ENCODE measurements at places on chromosomes 4 and X.

- DNase-seq: no peak
Measured at GRCh38 chrX:16005917-16006316, 117.4 kb upstream of the GRPR start.

GRCh38 chr4:102420563-102421398 lies 75.5 kb upstream of the SLC39A8 start:
- DNase-seq: no peak

- no peak for DNase-seq
Measured at GRCh38 chrX:19642241-19643109, 127.2 kb upstream of the MAP3K15 start.

DNA sequence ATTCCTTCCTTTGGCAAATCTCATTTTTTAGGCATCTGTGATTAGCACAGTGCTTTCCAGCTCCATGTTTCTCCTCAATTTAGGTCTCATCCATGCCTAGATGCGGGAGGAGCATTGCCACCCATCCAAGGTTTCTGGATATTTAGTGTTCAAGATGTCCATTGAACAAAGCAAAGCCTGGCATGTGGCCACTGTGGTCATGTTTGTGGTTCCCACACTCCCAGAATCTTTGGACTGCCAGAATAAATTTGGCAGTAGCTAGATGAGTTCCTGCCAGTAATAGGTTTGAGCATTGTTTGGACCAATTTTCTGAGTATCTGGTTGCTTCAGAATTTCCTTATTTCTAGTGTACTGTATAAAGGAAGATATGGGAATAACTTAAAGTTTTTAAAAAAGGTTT lies 1124.1 kb downstream of the ADGRL3 start:
- no peak for DNase-seq

DNA sequence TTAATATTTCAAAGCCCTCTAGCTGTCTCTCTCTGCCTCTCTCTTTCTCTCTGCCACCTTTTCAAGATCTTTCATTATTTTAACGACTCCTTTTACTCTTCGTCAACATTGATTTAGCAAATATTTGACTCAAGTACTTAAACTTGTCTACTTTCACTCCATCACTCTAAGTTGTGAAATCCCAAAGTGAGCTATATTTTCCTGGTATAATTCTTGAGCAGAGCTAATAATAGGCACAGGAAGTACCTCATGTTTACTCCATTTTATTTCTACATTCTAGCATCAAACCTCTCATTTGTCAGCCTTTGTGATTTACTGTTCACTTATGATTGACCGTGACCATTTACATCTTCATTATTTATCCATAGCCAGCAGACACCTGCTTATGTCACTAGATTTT lies 482.5 kb downstream of the RPA4 start:
- DNase-seq: no peak

DNA sequence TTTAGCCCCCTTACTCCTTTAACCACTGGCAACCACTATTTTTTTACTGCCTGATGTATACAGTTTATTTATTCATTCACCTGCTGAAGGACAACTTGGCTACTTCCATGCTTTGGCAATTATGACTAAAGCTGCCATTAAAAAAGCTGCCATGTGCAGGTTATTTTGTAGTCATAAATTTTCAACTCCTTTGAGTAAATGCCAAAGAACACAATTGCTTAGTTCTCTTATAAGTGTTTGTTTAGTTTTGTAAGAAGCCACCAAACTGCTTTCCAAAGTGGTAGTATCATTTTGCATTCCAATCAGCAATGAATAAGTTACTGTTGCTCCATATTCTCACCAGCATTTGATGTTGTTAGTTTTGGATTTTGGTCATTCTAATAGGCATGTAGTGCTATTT lies 1831.8 kb downstream of the PCDH7 start:
- no peak for DNase-seq

GRCh38 chrX:46234775-46235174 lies 310.4 kb downstream of the ZNF674 start:
- DNase-seq: no peak

DNA sequence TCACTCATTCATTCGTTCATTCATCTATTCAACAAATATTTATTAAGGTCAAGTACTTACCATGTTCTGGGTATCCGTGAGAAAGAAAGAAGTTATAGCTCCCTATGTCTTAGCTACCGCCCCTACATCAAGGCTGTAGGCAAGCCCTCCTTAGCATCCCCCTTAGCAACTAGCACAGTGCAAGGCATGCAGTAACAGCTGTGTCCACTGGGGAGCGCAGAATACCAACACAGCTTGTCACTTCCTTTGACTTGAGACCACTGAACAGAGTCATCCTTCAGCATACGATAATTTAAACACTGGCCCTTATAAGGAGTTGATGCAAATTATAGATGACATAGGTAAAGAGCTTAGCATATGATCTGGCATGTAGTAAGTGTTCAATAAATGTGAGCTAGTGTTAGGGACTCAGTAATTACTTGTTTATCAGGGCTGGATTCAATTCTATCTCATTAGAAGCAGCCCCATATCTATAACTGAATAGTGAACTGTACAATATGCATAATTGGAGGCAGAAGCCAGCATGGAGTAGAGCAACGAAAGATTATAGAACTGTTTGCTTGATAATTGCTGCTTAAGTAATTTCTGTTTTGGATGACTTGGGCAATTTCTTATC lies 8.7 kb downstream of the KIAA1210 start:
- peak; percentile 55 for DNase-seq

DNA sequence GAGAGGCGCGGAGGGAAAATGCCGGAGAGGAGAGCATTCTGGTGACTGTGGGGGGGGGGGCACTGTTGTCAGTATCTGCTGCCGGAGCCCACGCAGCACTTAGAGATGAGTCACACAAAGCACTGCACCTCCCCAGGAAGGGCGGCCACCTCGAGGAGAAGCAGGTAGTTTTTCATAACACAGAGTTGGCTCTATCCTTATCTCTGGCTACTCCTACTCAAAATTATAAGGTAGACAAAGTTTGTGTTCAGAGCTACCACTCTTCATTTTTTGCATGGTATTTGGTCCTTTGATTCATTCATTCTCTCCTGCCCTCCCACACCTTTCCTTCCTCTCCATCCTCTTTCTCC lies 76.2 kb upstream of the SCOC start:
- DNase-seq: no peak

DNA sequence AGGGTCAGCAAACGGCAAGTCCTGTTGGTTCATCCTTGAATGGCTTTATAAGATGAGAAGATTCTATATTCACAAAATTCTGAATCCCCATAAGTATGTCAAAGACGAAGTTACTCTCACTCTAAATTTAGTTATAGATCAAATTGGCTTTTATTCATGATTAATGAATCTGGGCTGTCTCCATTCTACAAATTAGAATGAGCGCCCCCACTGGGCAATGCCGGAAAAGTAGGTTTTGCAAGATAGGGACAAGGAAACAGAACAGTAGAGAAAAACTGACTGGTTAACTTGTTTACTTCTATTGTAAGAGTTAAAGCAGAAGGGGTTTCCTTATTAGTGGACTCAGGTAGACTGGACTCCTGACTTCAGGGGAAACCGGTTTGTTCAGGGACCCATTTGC lies 100.3 kb downstream of the F11 start:
- DNase-seq: no peak

GRCh38 chr4:2384245-2384644 lies 34.2 kb downstream of the ZFYVE28 start:
- no peak for DNase-seq

- no peak for DNase-seq
Measured at GRCh38 chr4:25238052-25238451, 4.2 kb downstream of the PI4K2B start.

DNA sequence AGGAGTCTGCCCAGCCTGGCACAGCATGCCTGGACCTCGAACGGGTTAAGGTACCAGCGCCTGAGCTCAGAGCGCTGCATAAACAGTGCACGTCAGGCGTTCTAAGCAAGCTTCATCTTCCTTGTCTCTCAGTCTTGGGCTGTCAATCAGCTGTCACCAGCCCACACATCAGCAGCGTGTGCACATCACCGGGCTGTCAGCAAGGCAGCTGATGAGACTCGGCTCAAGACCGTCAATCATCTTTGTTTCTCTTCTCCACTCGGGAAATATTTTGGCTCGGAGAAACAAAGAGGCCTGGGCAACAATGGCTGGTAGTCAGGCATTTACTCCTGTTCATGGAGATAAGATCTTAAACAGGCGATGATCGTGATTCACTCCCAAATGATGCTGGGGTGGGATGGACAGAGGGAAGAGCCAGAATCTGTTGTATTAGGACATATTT lies 141.3 kb downstream of the LDB2 start:
- no peak for DNase-seq

DNA sequence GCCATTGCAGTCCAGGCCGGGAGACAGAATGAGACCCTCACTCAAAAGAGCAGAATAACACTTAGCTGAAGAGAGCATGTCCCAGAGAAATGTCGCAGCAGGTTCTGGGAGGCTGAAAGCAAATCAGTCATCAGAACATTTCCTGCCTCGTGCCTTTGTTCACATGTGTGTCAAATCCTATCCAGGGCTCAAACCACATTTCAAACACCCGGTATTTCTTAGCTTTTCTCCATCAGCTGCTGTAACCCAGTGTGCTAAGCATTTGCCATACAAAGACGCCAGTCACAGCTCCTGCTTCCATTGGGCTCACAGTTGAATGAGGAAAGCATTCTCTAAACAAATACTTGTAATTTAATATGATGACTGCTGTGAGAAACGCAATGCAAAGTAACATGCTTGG lies 6.0 kb downstream of the PALLD start:
- no peak for DNase-seq

- no peak for DNase-seq
Measured at GRCh38 chrX:51891821-51892551, 1.4 kb upstream of the MAGED1 start.

DNA sequence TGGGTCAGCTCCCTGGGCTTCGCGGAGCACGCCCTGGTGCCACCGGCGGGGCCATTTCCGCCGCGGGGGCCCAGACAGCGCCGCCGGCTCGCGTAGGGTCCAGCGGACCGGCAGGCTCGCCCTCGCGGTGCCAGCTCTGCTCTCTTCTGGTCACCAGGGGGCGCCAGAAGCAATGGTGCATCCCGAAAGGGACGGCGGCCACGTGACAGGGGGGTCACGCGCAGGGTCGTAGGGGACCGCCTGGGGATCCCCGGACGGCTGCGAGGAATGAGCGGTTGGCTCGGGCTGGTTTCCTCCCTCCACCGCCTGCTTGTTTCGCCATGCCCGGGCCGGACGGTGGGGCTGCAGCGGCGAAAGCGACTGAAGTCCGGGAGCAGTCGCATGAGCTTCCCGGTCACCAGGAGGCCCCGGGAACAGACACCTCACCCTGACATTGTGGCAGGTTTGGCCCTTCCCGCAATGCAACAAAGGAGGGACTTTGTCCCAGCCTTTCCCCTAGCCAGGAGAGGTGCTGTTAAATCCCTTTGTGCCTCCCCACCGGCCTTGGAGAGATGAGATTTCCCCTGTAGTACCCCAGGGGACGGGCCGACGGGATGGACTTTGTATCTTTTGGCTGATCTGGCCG lies 15.8 kb downstream of the ZCCHC12 start:
- DNase-seq: peak; percentile 68

- DNase-seq: no peak
Measured at GRCh38 chrX:35868501-35868900, 51.0 kb upstream of the CFAP47 start.

- no peak for DNase-seq
Measured at GRCh38 chr4:24734511-24734910, 60.9 kb upstream of the SOD3 start.

DNA sequence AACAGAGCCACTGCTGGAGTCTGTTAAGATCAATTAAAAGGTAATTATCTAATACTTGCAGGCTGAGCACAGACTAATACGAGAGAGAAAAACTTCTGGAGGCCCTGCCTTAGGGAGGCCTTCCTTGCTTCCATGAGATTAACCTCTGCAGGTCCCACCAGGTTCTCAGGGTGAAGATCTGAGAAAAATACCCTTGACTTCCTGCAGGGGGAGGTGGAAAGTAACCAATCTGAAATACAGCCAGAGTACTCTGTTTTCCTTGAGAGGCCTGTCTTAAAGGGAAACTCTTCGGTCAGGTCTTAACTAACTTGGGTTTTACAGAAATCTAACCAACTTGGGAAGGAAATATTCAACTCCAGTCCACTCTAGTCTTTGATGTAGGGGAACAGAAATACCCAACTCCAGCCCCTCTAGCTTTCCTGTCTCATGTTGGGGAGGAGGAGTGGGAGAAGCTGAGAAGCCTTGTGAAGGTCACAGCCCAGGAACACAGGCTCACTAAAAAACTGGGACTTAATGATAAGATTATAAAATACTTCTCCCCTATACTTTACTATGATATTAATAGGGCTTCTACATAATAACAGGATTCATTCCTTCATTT lies 77.1 kb downstream of the TBCK start:
- DNase-seq: no peak

- no peak for DNase-seq
Measured at GRCh38 chr4:73713650-73714049, 26.7 kb upstream of the CXCL8 start.

DNA sequence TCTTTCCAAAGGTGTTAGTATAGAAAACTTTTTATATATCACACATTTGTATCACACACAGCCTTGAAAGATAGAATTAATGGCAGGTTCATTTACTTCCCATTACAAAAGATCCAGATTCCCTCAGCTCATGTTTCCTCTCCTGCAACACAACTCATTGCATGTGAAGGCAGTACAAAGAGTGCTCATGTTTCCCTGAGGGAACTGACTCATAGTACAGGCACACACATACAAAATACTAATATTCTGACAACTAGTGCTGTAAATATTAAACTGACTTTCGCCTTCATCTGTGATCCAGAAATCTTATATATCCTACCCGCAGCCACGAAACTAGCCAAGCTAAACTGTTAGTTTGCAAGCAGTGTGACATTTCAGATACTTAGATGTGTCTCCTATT lies 819.8 kb upstream of the PCDH7 start:
- no peak for DNase-seq

GRCh38 chr4:140152013-140152703 lies 1.8 kb downstream of the MAML3 start:
- peak; percentile 69 for DNase-seq

GRCh38 chrX:103831342-103831802 lies 685 bp downstream of the RAB9B start:
- DNase-seq: no peak

DNA sequence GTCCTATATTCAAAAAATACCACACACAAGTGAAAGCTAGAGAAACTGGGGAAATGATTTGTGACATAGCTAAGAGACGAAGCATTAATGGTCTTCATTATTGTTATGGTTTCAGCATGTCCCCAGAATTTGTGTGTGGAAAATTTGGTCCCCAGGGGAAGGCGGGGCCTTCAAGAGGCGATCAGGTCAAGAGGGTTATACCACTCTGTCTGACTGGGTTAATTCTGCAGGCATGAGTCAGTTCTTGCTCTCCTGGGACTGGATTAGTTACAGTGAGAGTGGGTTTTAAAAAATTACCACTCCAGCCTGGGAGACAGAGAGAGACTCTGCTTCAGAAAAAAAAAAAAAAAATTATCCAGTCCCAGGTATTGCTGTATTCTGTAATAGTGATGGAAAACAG lies 2.1 kb upstream of the MTNR1A start:
- no peak for DNase-seq

- no peak for DNase-seq
Measured at GRCh38 chrX:67207912-67208311, 335.9 kb upstream of the AR start.

GRCh38 chr4:150082241-150082640 lies 4.0 kb downstream of the DCLK2 start:
- no peak for DNase-seq

- no peak for DNase-seq
Measured at GRCh38 chr4:16082041-16082425, 1.8 kb downstream of the PROM1 start.

GRCh38 chr4:56699537-56700105 lies 18.5 kb upstream of the HOPX start:
- no peak for DNase-seq

GRCh38 chr4:40980318-40980883 lies 230.6 kb downstream of the NSUN7 start:
- DNase-seq: no peak

- no peak for DNase-seq
Measured at GRCh38 chrX:154325541-154325940, 29.9 kb downstream of the TKTL1 start.
